PC-9 (cell line): ENCODE measurements at places on chromosomes 3 and 15. TPM values are rescaled to one million over a fixed set of nuclear protein-coding genes. Genes with fewer than 3 reads are reported as not detected.

NEK11 gene
- total RNA-seq, result 12.5 and 13.2 TPM in 2 replicates

MST1R gene
- total RNA-seq, result 84.3 and 98.3 TPM in 2 replicates

PCOLCE2 gene
- total RNA-seq, result 1.5 and 2.5 TPM in 2 replicates

IL5RA gene
- total RNA-seq, result not detected in 2 replicates

TMEM42 gene
- total RNA-seq, result 18.2 and 22.4 TPM in 2 replicates

RTP1 gene
- total RNA-seq, result not detected in 2 replicates

PLCB2 gene
- total RNA-seq, result 0.92 and 1.6 TPM in 2 replicates

SEMA7A gene
- total RNA-seq, result 8.3 and 14.5 TPM in 2 replicates

ANKUB1 gene
- not detected in 2 replicates for total RNA-seq

EPB42 gene
- total RNA-seq, result not detected in 2 replicates

CNTN4 gene
- total RNA-seq, result not detected in 2 replicates

A4GNT gene
- not detected in 2 replicates for total RNA-seq

FYTTD1 gene
- 75.4 and 78.3 TPM in 2 replicates for total RNA-seq

DNA sequence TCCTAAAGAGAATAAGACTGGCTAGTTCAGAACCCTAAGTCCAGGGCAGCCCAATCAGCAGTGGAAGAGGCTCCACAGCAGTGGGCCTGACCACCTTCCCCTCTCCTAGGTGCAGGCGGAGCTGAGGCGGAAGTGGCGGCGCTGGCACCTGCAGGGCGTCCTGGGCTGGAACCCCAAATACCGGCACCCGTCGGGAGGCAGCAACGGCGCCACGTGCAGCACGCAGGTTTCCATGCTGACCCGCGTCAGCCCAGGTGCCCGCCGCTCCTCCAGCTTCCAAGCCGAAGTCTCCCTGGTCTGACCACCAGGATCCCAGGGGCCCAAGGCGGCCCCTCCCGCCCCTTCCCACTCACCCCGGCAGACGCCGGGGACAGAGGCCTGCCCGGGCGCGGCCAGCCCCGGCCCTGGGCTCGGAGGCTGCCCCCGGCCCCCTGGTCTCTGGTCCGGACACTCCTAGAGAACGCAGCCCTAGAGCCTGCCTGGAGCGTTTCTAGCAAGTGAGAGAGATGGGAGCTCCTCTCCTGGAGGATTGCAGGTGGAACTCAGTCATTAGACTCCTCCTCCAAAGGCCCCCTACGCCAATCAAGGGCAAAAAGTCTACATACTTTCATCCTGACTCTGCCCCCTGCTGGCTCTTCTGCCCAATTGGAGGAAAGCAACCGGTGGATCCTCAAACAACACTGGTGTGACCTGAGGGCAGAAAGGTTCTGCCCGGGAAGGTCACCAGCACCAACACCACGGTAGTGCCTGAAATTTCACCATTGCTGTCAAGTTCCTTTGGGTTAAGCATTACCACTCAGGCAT is 33.7 kb downstream of the VIPR1 start:
- H3K36me3 ChIP-seq, result no peaks in the 10 kb centered on the region
- H3K27me3 ChIP-seq, result no peaks in the 10 kb centered on the region
- H3K27ac ChIP-seq, result no peak overlapping the region
- H3K4me1 ChIP-seq, result no peaks in the 10 kb centered on the region
- H3K4me3 ChIP-seq, result no peak overlapping the region

- no peaks in the 10 kb centered on the region for H3K36me3 ChIP-seq
- no peak for DNase-seq
- no peak overlapping the region for H3K4me3 ChIP-seq
- H3K27me3 ChIP-seq, result no peaks in the 10 kb centered on the region
- 0 out of 2 replicates have a peak, but pooled peaks cover 10% of the 10 kb centered on the region for H3K4me1 ChIP-seq
Measured at GRCh38 chr3:30289766-30290165, 316.6 kb upstream of the TGFBR2 start.

GRCh38 chr3:49839193-49839809 is 17.1 kb downstream of the TRAIP start:
- H3K27ac ChIP-seq, result no peak overlapping the region
- H3K4me1 ChIP-seq, result no peaks in the 10 kb centered on the region
- no peaks in the 10 kb centered on the region for H3K27me3 ChIP-seq
- 0 out of 2 replicates have a peak, but pooled peaks cover 3% of the 10 kb centered on the region for H3K36me3 ChIP-seq

DNA sequence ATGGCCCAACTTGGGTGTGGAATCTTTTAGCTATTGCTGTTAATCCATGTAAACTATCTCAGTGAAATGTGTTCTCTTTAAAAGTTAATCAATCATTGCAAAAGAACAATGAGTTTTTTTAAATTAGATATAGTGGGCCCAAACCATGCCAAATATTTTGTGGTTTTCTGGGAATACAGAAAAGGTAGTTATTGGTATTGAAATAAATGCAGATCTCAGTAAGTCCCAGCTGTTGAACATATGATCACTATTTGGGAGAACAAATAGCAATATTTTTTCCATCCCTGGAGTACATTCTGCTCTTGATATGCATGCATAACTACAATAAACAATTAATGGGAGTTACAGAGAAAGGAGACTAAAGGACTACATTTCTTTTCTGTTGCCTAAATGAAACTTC is 36.0 kb upstream of the LEKR1 start:
- H3K27ac ChIP-seq, result no peak overlapping the region
- no peaks in the 10 kb centered on the region for H3K27me3 ChIP-seq
- no peak for DNase-seq

- H3K36me3 ChIP-seq, result no peaks in the 10 kb centered on the region
- H3K27me3 ChIP-seq, result no peaks in the 10 kb centered on the region
- no peak overlapping the region for H3K27ac ChIP-seq
- H3K4me1 ChIP-seq, result no peaks in the 10 kb centered on the region
- H3K4me3 ChIP-seq, result no peak overlapping the region
Measured at GRCh38 chr3:47337656-47338055, 43.2 kb upstream of the PTPN23 start.

DNA sequence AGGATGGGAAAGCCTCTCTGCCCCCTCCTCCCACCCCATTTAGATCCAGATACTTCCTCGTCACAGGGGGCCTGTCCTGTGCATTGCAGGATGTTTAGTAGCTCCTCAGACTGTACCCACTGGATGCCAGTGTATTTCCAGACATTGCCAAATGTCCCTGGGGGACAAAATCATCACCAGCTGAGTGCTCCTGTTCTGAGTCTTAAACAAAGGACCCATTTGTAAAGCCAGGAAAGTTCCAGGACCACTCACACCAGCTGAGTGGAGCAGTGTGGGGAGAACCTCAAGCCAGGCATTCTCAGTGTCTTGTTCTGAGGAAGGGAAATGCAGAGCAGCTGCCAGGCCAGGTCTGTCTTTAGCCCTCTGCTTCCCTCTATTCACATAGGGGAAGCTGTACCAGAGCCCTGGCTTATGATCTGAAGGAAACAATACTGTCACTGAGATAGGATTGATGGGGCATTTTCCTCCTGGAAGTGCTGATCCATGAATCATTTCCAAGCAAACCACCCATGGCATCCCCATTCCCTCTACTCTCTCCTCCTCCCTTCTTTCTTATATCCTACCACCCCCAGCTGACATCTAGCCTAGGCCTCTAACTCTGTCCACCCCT is 67.4 kb upstream of the MEX3B start:
- H3K27me3 ChIP-seq, result no peaks in the 10 kb centered on the region
- no peaks in the 10 kb centered on the region for H3K4me1 ChIP-seq
- H3K36me3 ChIP-seq, result no peaks in the 10 kb centered on the region

GRCh38 chr3:111720681-111721380 is 125.7 kb upstream of the ZBED2 start:
- no peak for DNase-seq
- no peak overlapping the region for H3K27ac ChIP-seq

DNA sequence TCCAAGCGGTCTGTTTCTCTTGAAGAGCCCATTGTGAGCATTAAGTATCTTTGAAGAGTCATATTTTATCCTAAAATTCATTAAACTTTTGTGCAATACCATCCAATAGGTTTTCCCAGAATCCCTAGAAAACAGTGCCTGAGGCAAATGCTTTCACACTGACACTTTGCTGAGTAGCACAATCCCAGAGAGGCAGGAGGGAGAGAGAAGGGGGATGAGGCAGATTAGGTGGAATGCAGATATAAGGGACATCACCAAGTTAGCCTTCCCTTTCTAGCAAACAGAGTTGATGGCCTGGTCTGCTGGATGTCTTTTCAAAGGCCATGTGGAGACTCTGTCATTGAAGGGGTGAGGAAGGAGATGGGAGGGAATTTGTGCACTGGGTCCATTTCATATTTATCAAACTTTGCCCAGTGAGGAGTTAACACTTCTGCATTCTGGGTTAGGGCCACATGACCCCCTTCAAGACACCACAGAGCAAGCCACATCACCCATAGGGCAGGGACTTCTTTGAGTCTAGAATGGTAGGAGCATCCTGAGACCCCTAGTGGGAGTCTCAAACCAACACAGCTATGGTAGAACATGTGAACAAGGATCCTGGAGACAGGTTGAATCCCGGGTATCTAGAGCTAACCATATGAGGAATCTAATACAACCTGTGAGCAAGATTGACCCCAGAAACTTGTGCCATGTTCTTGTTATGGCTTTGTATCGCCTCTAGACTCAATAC is 32.0 kb upstream of the SEMA6D start:
- no peaks in the 10 kb centered on the region for H3K4me1 ChIP-seq
- no peak overlapping the region for H3K27ac ChIP-seq
- H3K27me3 ChIP-seq, result no peaks in the 10 kb centered on the region
- H3K4me3 ChIP-seq, result no peak overlapping the region
- H3K36me3 ChIP-seq, result no peaks in the 10 kb centered on the region

DNA sequence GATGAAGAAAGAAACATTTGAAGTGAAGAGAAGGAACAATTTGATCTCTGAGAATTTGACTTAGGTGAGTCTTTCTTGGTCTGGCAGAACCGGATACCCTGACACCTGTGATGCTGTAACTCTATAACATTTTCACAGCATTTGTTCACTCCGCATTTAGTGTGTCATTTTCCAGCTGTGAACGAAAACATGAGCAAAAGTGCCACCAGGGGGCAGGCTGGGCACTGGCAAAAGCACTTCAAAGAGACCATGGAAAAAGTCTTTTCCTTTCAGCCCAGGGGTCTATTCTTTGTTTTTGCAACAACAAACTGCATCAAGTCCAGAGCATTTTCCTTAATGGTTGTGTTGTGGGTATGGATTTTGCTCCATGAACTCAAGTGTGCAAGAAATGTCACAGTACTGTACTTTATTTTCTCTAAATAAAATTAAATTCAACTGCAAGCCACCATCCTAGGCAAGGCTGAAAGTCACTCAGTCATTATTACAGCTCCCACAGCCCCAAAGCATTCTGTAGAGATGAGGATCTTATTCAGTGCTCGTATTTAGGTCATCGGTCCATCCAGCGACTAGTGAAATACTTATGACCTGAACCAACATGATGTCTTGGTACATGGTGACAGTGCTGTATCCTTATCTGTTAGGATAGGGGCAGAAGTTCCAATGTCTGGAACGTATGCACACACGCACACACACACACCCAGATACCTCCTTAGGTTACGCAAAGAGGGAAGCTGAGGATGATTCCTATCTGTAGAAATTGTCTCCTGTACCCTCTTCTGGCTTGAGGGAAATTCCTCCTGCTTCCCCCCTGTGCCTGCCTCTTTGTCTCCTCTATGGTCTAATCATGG is 125.5 kb downstream of the GADL1 start:
- no peaks in the 10 kb centered on the region for H3K27me3 ChIP-seq
- peaks cover 6% of the 10 kb centered on the region for H3K4me1 ChIP-seq
- H3K27ac ChIP-seq, result no peak overlapping the region
- peak; percentile 61 for DNase-seq

GRCh38 chr3:153818338-153818737 is 302.9 kb upstream of the ARHGEF26 start:
- no peak overlapping the region for H3K4me3 ChIP-seq
- no peak for DNase-seq
- H3K27me3 ChIP-seq, result no peaks in the 10 kb centered on the region
- no peaks in the 10 kb centered on the region for H3K4me1 ChIP-seq

DNA sequence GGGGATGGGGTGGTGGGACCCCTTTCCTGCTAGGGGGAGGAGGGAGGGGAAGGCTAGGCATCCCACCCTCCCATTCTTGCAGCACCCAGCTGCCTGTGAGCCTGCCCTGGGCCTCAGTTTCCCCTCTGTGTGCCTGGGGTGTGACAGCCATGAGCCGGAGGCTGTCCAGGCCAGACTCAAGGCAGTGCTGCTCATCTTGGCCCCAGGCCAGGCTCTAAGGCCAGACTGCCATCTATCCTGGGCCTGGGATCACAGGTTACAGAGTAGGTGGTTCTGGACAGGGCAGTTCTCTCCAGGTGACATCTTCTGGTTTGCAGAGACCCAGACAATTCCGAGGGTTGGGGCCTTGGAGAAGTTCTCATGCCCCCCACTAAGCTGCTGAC is 3.3 kb upstream of the VILL start:
- no peak for DNase-seq
- peaks cover 62% of the 10 kb centered on the region for H3K4me1 ChIP-seq
- no peaks in the 10 kb centered on the region for H3K27me3 ChIP-seq
- H3K36me3 ChIP-seq, result no peaks in the 10 kb centered on the region
- H3K27ac ChIP-seq, result peak overlapping the region; percentile 49

GRCh38 chr3:27939521-27939920 is 217.4 kb upstream of the EOMES start:
- H3K27me3 ChIP-seq, result no peaks in the 10 kb centered on the region
- DNase-seq, result no peak
- no peak overlapping the region for H3K27ac ChIP-seq
- no peak overlapping the region for H3K4me3 ChIP-seq

- H3K27ac ChIP-seq, result no peak overlapping the region
- no peaks in the 10 kb centered on the region for H3K4me1 ChIP-seq
- H3K4me3 ChIP-seq, result no peak overlapping the region
- H3K36me3 ChIP-seq, result no peaks in the 10 kb centered on the region
- H3K27me3 ChIP-seq, result peaks cover 27% of the 10 kb centered on the region; the same call in 1 of the 2 replicates
Measured at GRCh38 chr15:82551646-82552247, 11.5 kb upstream of the RPS17 start.

DNA sequence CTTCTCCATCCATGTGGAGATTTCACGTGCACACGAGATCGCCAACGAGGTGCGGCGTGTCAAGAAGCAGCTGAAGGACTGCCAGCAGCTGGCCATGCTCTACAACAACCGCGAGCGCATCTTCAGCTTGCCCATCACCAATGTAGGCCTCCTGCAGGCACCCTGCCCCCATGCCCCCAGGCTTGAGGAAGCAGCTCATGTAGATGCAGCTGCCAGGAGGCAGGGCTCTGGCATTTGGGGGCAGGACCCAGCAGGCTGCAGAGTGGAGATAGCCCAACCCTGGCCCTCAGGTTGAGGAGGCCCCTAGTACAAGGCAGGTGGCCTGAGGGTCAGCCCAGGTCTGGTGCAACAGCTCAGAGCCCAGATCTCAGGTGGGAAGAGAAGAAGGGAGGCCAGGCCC is 36.4 kb downstream of the DNAH1 start:
- H3K4me1 ChIP-seq, result no peaks in the 10 kb centered on the region
- no peaks in the 10 kb centered on the region for H3K27me3 ChIP-seq
- no peak overlapping the region for H3K4me3 ChIP-seq
- no peak overlapping the region for H3K27ac ChIP-seq
- no peaks in the 10 kb centered on the region for H3K36me3 ChIP-seq

DNA sequence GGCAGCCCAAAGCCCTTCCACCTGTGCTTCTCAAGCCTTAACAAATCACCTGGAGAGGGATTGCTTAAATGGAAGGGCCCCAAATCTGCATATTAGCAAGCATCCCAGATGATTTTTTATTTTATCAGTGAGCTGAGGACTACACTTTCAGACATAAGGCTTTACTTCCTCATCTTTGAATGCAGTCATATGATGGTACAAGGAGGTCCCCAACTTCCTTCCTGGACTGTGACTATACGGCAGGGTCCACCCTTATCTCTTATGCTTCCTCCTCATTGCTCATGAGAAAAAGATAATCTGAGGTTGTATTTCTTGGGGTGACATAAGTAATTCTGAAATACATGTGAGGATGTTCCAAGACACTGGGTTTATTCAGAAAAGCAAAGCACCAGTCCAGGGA is 13.7 kb upstream of the HEG1 start:
- H3K27me3 ChIP-seq, result no peaks in the 10 kb centered on the region
- no peak overlapping the region for H3K4me3 ChIP-seq
- H3K36me3 ChIP-seq, result no peaks in the 10 kb centered on the region
- no peak overlapping the region for H3K27ac ChIP-seq
